Karpas-422 (cell line): ENCODE measurements at places on chromosomes 3 and 15. TPM values are rescaled to one million over a fixed set of nuclear protein-coding genes. Genes with fewer than 3 reads are reported as not detected.
A peak's percentile ranks its signal among the peaks of the same experiment; 100 is the strongest.

DNA sequence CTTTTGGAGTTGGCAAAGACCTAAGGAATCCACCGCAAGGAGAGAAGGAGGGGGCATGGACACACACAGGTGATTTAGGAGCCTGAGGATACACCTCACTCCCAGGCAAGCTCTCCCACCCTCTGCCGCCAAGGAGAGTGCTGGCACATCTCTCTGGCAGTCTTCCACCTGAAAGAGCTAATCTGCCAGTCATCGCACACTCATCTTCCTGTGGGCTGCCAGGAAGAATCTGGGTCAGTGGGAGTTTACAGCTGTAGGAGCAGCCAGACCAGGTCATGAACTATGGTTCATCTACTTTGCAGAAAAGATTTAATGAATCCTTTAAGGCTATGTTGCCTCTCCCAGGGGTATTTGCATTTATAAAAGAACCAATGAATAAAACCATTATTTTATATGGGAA, 170.6 kb upstream of the TSC22D2 start:
- H3K4me3 ChIP-seq, result no peak overlapping the region
- H3K27me3 ChIP-seq, result no peaks in the 10 kb centered on the region
- H3K36me3 ChIP-seq, result no peaks in the 10 kb centered on the region

- H3K36me3 ChIP-seq, result peaks cover 30% of the 10 kb centered on the region
- H3K27ac ChIP-seq, result peak overlapping the region; percentile 100
- H3K4me3 ChIP-seq, result peak overlapping the region; percentile 83; the same call in 1 of the 2 replicates
- peaks cover 89% of the 10 kb centered on the region for H3K4me1 ChIP-seq
- no peaks in the 10 kb centered on the region for H3K27me3 ChIP-seq
Measured at GRCh38 chr15:52683580-52683979, 4.4 kb upstream of the ATOSA start.

CCDC39 gene
- total RNA-seq, result not detected in 2 replicates

GRCh38 chr15:37034835-37035748, 65.3 kb downstream of the MEIS2 start:
- no peak overlapping the region for H3K4me3 ChIP-seq
- H3K36me3 ChIP-seq, result peaks cover 15% of the 10 kb centered on the region

DNA sequence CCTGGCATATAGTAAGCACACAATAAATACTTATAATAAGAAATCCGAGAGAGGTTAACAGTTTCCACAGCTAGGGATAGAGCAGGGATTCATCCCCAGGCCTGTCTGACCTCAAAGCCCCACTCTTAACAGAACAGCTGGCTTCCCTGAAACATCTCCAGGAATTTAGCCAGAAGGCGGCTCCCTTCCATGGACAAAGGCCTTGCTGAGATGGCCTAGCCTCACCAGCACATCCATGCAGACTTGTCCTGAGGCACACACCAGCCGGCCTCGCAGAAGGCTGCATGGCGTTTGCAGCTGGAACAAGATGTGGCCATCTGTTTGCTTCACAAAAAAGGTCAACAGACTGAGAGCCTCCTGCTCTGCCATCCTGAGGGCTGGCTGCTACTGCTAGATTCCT, 245.4 kb downstream of the SLCO3A1 start:
- H3K27me3 ChIP-seq, result no peaks in the 10 kb centered on the region
- H3K27ac ChIP-seq, result no peak overlapping the region
- no peak for DNase-seq
- 0 out of 2 replicates have a peak, but pooled peaks cover 3% of the 10 kb centered on the region for H3K36me3 ChIP-seq
- H3K4me1 ChIP-seq, result peaks cover 37% of the 10 kb centered on the region

DNA sequence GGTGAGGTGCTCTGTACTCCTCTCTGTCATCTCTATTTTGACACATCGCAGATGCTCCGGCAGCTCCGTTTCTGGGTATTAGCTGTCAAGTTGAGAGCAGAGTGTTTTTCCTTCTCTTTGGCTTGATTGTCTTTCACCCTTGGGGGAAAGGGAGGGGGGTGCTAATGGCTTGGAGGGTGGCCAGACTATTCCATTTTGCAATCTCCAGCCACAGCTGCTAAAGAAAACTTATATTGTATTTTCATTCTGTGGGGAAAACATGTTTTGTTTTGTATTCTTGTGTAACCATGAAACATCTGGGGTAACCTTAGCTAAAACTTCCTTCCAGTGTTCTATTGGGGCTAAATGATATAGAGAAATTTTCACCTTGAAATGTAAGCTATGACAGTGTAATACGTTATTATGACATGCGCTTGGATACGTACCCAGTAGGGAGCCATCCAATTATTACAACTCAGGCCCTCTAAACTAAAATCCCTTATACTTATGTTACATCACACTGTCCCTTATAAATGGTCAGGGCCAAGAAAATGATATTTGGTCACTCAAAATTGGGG, 14.0 kb upstream of the LARP6 start:
- DNase-seq, result no peak
- H3K27ac ChIP-seq, result no peak overlapping the region
- no peaks in the 10 kb centered on the region for H3K36me3 ChIP-seq
- no peak overlapping the region for H3K4me3 ChIP-seq

DNA sequence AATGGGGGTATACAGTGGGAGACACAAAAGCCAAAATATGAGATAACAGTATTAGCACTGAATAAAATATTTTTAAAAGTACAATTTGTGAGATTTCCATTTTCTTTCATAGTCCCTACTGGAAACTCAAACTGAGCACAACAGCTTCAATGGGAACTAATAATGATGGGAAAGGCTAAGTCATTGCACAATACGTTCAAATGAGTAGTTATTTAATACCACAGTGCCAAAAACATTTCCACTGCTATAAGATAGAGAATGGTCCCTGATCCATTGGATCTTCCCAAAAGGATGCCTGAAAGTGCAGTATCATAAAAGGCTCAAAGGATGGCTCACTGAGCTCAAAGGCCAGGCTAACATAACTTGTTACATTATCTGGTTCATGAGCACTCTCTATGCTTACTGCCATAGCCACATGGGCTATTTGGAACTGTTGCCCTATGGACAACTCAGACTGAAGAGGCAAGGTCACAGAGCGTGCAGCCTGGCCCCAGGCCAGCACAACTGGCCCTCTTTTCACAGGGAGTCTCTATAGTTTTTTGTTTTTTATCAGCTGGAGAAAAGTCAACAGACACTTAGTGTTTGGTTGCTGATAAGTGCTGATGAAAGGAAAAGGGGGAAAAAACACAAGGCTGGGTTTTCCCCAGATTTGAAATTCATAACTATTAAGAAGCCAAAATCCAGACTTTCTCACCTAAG, 54.1 kb upstream of the PPIB start:
- H3K4me1 ChIP-seq, result peaks cover 22% of the 10 kb centered on the region
- peaks cover 3% of the 10 kb centered on the region; the same call in 1 of the 2 replicates for H3K36me3 ChIP-seq
- no peak overlapping the region for H3K4me3 ChIP-seq
- H3K27ac ChIP-seq, result no peak overlapping the region
- DNase-seq, result no peak

- H3K4me1 ChIP-seq, result no peaks in the 10 kb centered on the region
- H3K4me3 ChIP-seq, result no peak overlapping the region
- no peaks in the 10 kb centered on the region for H3K36me3 ChIP-seq
- no peak for DNase-seq
Measured at GRCh38 chr3:65026151-65026550, 338.4 kb upstream of the ADAMTS9 start.

DNA sequence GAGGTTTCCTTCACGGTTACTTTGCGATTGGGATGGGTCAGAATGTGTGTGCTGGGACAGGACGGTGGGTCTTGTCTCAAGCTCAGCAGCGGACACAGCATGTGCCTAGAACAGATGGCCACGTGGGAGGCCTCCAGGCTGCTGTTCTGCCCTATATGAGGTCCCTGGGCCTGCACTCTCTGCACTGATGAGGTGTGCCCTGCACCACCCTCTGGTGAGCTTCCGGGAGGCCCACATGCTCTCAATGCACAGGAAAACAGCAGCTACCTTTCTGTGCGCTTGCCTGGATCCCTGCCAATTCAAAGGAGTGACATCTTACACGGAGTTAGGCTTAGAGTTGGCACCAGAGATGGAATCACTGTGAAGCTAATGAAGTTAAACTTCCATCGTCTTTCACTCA, 59.8 kb downstream of the BOC start:
- no peaks in the 10 kb centered on the region for H3K27me3 ChIP-seq
- DNase-seq, result peak; percentile 56
- no peaks in the 10 kb centered on the region for H3K36me3 ChIP-seq
- H3K4me3 ChIP-seq, result no peak overlapping the region

SCAMP5 gene
- 46.6 and 54.0 TPM in 2 replicates for total RNA-seq

GRCh38 chr3:84439476-84439875, 519.3 kb upstream of the CADM2 start:
- H3K4me1 ChIP-seq, result no peaks in the 10 kb centered on the region
- H3K27ac ChIP-seq, result no peak overlapping the region
- H3K4me3 ChIP-seq, result no peak overlapping the region
- no peaks in the 10 kb centered on the region for H3K36me3 ChIP-seq
- DNase-seq, result no peak

PLA2G4F gene
- total RNA-seq, result not detected in 2 replicates

ITPKA gene
- not detected in 2 replicates for total RNA-seq

LRRC34 gene
- 10.0 and 11.8 TPM in 2 replicates for total RNA-seq

DNA sequence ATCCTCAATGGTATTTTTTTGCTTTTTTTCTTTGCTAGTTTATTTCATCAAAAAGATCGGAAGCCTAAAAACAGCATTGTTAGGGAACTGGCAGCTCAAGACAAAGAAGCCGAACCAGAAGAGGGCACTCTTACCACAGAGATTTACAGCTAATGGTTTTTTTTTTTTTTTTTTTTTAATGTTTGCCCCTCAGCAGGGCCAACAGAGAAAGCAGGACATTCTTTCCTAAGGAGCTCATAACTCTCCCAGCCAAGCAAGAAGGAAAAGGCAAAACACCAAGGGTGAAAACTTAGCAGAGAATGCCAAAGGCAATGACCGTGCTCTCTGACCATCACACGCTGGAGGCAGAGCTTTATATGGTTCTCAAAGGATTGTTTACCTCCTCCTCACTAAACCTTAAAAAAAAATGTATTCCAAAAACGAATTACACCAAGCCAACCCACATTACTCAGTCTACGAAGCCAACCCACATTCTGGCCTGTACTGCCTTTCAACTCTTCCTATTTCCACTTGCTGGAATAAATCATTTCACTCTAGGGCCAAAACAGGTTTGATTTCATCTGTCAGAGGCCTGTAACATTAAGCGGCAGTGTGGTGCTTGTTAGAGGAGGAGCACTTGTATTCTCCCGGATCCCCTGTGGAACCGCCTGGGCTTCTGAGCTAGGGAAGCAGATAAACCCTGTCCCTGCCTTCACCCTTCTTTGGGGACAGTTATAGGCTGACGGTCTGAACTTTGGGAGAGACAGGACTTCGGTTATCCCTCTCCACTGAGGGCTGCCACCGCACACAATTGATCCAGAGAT, 35.6 kb upstream of the GYG1 start:
- no peaks in the 10 kb centered on the region for H3K27me3 ChIP-seq
- no peaks in the 10 kb centered on the region for H3K36me3 ChIP-seq
- no peak overlapping the region for H3K27ac ChIP-seq
- DNase-seq, result peak; percentile 76
- no peak overlapping the region for H3K4me3 ChIP-seq
- no peaks in the 10 kb centered on the region for H3K4me1 ChIP-seq

DNA sequence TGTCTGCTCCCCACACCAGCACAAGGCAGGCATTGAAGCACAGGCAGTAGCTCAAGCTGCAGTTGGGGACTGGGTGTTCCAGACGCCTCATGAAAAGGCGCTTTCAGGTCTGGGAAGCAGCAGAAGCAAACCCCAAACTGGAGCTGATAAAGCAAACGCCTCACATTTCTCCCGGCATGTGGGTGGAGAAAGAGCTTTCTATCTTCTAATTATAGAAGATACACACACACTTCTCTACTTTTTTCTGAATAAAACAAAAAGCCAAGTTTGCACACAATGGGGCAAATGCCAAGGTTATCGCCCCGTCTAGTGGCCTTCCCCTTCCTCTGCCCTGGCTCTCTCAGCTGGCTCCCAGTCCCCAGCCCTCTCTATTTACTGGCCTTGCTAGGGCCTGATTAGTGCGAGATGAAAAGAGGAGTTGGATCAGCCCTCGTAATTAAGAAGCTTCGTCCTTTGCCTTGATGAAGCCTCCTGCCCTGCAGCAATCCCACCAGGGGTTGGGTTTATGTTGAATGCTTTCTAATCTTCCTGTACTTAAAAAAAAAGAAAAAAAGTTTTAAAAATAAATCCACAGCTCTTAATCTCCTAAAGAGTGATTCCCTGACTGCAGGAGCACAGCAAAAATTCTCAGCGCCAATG, 120.2 kb downstream of the MEGF11 start:
- no peak overlapping the region for H3K4me3 ChIP-seq
- no peak overlapping the region for H3K27ac ChIP-seq
- DNase-seq, result no peak
- H3K27me3 ChIP-seq, result no peaks in the 10 kb centered on the region
- no peaks in the 10 kb centered on the region for H3K4me1 ChIP-seq
- no peaks in the 10 kb centered on the region for H3K36me3 ChIP-seq

SERPINI1 gene
- total RNA-seq, result 0.47 TPM in 1 of 2 replicates, not detected in the other

- no peaks in the 10 kb centered on the region for H3K27me3 ChIP-seq
- H3K4me1 ChIP-seq, result no peaks in the 10 kb centered on the region
- H3K4me3 ChIP-seq, result no peak overlapping the region
- H3K36me3 ChIP-seq, result no peaks in the 10 kb centered on the region
Measured at GRCh38 chr3:126965526-126966080, 17.3 kb upstream of the PLXNA1 start.

HCLS1 gene
- total RNA-seq, result 203 and 339 TPM in 2 replicates

DNA sequence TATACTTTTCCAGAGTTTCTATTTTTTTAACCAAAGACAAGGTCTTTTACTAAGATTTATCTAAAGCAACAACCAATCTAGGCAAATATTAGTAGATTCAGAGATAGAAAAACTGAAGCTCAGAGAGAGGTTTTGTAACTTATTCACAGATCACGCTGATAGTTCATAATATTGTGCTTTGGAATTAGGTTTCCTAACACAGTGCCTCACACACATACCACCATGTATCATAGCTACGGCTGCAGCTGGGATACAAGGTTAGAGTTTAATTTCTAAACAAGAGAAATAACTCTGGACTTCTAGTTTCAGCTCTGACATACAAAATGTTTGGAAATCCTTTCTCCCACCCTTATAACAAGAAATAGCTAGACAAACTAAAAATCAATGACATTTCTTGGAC, 565.7 kb downstream of the PYDC2 start:
- H3K4me3 ChIP-seq, result no peak overlapping the region
- H3K4me1 ChIP-seq, result no peaks in the 10 kb centered on the region
- no peaks in the 10 kb centered on the region for H3K27me3 ChIP-seq
- no peak overlapping the region for H3K27ac ChIP-seq
- DNase-seq, result no peak
